Daoy (cell line): ENCODE measurements at places on chromosomes 5 and 9.

- no peak for DNase-seq
Measured at GRCh38 chr5:127919006-127919796, 164.4 kb upstream of the SLC12A2 start.

DNA sequence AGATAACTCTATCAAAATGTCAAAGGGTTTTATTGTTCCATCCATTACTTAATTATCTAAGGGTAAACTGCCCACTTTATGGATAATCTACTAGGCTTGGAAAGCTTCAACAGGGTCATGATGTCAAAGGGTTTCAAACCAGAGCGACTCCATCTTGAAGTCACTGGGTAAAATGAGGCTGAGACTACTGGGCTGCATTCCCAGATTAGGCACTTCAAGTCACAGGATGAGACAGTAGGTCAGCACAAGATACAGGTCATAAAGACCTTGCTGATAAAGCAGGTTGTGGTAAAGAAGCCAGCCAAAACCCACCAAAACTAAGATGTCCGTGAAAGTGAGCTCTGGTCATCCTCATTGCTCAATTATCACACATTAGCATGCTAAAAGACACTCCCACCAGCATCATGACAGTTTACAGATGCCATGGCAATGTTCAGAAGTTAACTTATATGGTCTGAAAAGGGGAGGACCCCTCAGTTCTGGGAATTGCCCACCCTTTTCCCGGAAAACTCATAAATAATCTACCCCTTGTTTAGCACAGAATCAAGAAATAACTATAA is 138.6 kb downstream of the GNAQ start:
- DNase-seq: no peak

GRCh38 chr5:150522504-150523414 is 14.8 kb downstream of the NDST1 start:
- no peak for DNase-seq

DNA sequence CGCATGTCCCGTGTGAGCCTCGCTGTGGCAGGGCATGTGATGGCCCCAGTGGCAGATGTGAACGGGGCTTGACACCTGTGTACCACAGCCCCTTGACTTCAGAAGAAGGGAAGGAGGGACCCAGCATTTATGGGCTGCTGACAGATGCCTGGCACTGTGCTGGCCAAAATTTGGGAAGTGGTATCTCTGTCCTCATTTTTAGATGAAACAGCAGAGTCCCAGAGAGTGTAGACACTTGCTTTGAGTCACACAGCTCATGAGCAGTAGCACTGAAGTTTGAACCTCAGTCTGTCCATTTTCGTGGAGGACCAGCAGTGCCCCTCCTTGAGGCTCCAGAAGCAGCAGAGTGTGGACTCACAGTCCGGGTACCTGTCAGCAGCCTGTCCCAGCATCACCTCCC is 16.5 kb downstream of the NEK6 start:
- no peak for DNase-seq
